Activated T-cell treated with anti-CD3 and anti-CD28 coated beads, Interleukin-2, amount 50 U/mL, for 72 hours (primary cell): ENCODE measurements at places on chromosomes 13 and 19. TPM values are rescaled to one million over a fixed set of nuclear protein-coding genes. Genes with fewer than 3 reads are reported as not detected.

The NLRP7 gene
- total RNA-seq = not detected

DNA sequence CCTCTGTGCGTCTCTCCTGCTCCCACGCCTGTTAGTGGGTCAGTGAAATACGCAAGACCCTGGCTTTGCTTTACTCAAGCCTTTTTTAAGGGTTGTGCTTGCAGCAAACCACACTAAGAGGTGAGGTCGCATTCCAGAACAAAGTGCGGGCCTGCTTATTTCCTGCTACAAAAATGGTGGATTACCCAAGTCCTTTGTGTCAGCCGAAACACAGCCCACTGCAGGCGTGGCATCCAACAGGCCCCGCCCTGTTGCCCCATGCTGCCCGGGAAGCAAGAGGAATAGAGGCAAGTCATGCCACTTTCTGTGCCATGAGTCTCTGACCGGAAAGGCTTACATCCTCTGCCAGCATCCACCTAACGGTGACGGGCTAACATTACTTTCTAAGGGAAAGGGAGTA, 7.7 kb upstream of the IRS2 start:
- no peaks in the 10 kb centered on the region for H3K36me3 ChIP-seq
- H3K4me3 ChIP-seq = no peak overlapping the region
- no peak overlapping the region for H3K27ac ChIP-seq
- peaks cover 15% of the 10 kb centered on the region for H3K4me1 ChIP-seq
- no peak for DNase-seq

DNA sequence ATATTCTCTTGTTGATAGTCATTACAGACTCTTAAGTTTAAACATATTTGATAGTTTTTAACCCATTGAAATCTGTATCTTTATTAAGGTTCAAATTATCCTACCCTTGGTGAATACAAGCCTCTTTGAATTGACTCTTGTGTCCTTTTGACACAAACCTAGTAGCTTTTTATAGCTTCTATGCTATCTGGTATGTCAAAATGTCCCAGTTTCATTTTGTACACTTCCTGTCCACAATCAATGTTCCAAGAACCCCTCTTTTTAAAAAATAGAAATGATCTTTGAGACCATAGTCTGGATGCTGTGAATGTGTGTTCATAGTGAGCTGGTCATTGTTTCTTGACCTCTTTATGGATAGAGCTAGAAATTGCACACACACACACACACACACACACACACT, 39.2 kb upstream of the FGF14 start:
- DNase-seq = no peak
- H3K36me3 ChIP-seq = no peaks in the 10 kb centered on the region
- peaks cover 8% of the 10 kb centered on the region for H3K27me3 ChIP-seq

GRCh38 chr19:48969276-48970138, 4.4 kb downstream of the FTL start:
- H3K4me3 ChIP-seq = no peak overlapping the region
- peaks cover 40% of the 10 kb centered on the region for H3K4me1 ChIP-seq
- no peak overlapping the region for H3K27ac ChIP-seq
- peaks cover 19% of the 10 kb centered on the region for H3K36me3 ChIP-seq
- DNase-seq = peak; percentile 16
- no peaks in the 10 kb centered on the region for H3K27me3 ChIP-seq

DNA sequence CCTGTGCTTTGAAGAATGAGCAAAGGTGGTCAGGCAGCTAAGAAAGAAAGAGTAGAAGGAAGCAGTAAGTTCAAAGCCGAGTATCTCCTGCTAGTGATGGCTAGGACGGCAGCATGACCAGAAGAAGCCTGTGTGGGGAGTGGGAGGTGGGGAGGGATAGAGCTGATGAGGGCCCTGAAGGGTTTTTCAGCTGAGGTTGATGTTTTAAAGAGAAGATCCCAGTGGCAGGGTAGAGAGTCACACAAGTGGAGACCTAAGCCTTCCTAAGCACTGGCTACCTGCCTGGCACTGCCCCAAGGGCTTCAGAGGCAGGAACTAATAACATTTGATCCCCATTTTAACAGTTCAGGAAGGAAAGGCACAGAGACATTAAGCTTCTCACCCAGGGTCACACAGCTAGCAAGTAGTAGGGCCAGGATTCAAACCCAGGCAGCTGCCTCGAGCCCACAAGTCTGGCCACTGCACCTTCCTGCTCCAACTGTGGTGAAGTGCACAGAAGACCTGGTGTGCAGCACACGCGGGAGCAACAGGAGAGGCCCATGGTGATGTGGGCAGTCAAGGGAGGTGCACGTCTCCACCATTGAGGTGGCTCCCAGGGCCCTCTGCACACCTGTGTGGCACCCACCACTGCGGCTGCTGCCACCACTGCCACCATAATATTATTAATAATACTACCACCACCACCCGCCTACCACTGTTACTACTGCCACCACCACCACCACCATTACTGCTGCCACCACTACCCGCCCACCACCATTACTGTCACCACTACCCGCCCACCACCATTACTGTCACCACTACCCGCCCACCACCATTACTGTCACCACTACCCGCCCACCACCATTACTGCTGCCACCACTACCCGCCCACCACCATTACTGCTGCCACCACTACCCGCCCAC, 22.1 kb downstream of the CUL4A start:
- peaks cover 4% of the 10 kb centered on the region for H3K4me1 ChIP-seq
- H3K4me3 ChIP-seq = no peak overlapping the region
- H3K36me3 ChIP-seq = peaks cover 24% of the 10 kb centered on the region
- no peak overlapping the region for H3K27ac ChIP-seq
- DNase-seq = no peak

GRCh38 chr13:60370343-60370742, 26.7 kb upstream of the TDRD3 start:
- H3K4me3 ChIP-seq = no peak overlapping the region
- no peaks in the 10 kb centered on the region for H3K4me1 ChIP-seq
- no peak overlapping the region for H3K27ac ChIP-seq
- peak; percentile 11 for DNase-seq

The STOML3 gene
- total RNA-seq = not detected

DNA sequence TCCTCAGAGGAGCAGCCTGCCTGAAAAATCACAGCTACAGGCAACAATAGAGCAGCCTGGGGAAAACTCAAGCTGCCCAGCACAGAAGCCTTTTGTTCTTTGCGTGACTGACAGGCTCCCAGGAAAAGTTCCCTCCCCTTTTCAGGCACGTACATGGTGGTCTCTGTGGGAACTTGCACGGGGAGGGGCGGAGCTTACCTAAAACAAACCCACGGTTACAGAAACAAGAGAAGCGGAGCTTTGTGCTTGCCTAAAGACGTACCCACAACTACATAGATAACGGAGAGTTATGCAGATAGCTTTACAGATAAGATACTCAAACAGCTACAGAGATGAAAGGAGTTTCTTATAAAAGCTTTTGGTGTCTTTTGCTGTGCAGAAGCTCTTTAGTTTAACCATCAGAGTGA, 11.4 kb downstream of the ETFB start:
- no peaks in the 10 kb centered on the region for H3K27me3 ChIP-seq
- no peak for DNase-seq
- peak overlapping the region; percentile 90 for H3K27ac ChIP-seq
- H3K4me1 ChIP-seq = peaks cover 46% of the 10 kb centered on the region

- DNase-seq = peak; percentile 20
- H3K4me1 ChIP-seq = peaks cover 19% of the 10 kb centered on the region
- peaks cover 7% of the 10 kb centered on the region for H3K36me3 ChIP-seq
- H3K27ac ChIP-seq = no peak overlapping the region
- no peak overlapping the region for H3K4me3 ChIP-seq
- H3K27me3 ChIP-seq = no peaks in the 10 kb centered on the region
Observed at GRCh38 chr19:7366701-7367420, 18.1 kb downstream of the ARHGEF18 start.

The AKAP11 gene
- total RNA-seq = 32.5 TPM

GRCh38 chr13:57629821-57630235, 1.7 kb upstream of the PCDH17 start:
- peaks cover 32% of the 10 kb centered on the region for H3K4me1 ChIP-seq
- peaks cover 65% of the 10 kb centered on the region for H3K27me3 ChIP-seq
- H3K36me3 ChIP-seq = peaks cover 10% of the 10 kb centered on the region
- H3K4me3 ChIP-seq = peak overlapping the region; percentile 83
- peak; percentile 44 for DNase-seq
- no peak overlapping the region for H3K27ac ChIP-seq

The SIGLEC9 gene
- total RNA-seq = 1.6 TPM

DNA sequence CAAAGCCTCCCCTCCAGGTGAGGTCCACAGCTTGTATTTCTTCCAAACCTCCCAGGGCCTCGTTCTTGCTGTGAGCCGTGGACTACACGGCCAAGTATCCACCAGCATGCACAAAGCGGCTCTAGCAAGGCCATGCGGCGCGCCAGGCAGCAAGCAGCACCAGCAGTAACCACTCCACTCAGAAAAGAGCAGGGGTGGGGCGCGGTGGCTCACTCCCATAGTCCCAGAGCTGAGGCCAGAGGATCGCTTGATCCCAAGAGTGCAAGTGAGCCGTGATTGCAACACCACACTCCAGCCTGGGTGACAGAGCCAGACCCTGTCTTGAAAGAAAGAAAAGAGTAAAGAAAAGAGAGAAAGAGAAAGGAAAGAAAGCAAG, 4.7 kb downstream of the CCDC8 start:
- H3K4me1 ChIP-seq = peaks cover 29% of the 10 kb centered on the region
- H3K27me3 ChIP-seq = peaks cover 73% of the 10 kb centered on the region
- H3K27ac ChIP-seq = no peak overlapping the region
- no peak overlapping the region for H3K4me3 ChIP-seq
- no peaks in the 10 kb centered on the region for H3K36me3 ChIP-seq

The PNMA8C gene
- total RNA-seq = not detected
